ENCODE measurements at places on chromosomes 13 and 19.

- no peak for DNase-seq
Measured at GRCh38 chr13:36813225-36813624, 5.8 kb upstream of the RFXAP start.

DNA sequence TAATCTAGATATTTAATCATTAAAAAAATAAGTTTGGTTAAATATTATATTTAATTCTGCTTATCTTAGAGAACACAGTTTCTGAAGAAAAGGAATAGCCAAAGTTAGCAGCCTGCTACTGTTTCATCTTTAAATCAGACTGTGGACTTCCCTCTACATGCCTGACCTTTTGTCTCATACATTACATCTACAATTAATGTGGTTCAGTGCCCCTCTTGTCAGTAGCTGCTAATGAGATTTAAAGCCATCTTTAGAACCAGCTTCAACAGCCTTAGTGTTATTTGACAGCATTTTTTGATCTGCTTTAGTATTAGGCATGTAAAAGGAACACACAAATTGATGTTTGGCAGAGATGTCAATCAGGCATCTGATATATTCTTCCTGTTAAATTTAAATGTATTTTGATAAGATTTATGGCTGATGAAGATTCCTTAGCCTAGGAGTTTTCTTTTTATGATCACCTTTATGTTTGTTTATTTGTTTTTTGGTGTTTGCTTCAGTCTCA is 1925.8 kb upstream of the PRR20A start:
- DNase-seq, result no peak

- DNase-seq, result no peak
Measured at GRCh38 chr13:64428196-64428595, 2801.9 kb downstream of the PCDH9 start.

- DNase-seq, result no peak
Measured at GRCh38 chr13:23868521-23868920, 20.7 kb downstream of the MIPEP start.

- DNase-seq, result no peak
Measured at GRCh38 chr19:45403781-45404556, 900 bp downstream of the PPP1R13L start.

DNA sequence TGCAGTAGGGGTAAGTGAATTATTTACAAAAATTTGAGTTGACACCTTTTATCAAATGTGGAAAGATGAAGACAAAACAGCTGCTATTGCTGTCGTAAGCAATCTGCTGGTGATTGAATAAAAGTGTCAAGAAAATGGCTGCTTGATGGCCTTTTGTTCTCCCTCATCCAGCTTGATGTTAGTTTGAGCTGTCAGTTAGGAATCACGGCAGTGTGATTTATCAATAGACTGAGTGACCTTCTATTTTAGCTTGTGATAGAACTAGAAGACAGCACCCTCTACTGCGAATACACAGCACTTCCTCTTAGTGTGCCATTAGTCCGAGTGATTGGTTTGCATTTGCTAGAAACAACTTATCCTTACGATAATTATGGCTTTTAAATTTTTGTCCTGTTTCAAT is 76.3 kb downstream of the MZT1 start:
- DNase-seq, result peak; percentile 10

- no peak for DNase-seq
Measured at GRCh38 chr19:28505134-28505533, 707.8 kb downstream of the UQCRFS1 start.

GRCh38 chr19:10138879-10139795 is 19.4 kb upstream of the EIF3G start:
- no peak for DNase-seq

GRCh38 chr13:60690604-60691003 is 293.6 kb downstream of the TDRD3 start:
- DNase-seq, result no peak

GRCh38 chr13:113545931-113546516 is 38.5 kb upstream of the TFDP1 start:
- no peak for DNase-seq

DNA sequence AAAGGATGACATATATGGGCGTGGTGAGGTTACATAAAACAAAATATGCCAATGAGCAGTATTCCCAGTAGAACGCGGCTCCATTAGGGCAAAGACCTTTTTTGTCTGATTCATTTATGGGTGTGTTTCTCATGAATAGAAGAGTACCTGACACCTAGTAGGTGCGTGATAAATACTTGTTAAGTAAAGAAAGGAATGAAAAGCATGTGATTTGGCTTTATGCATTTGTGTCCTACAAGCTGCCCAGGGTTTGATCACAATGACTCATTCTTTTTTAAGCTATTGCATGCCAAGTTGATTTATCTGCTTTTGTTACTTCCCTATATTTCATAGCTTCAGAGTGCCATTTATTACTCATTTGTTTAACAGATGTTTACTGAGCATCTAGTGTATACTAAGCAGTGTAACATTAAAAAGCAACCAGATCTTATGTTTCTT is 19.1 kb upstream of the KCTD4 start:
- no peak for DNase-seq

DNA sequence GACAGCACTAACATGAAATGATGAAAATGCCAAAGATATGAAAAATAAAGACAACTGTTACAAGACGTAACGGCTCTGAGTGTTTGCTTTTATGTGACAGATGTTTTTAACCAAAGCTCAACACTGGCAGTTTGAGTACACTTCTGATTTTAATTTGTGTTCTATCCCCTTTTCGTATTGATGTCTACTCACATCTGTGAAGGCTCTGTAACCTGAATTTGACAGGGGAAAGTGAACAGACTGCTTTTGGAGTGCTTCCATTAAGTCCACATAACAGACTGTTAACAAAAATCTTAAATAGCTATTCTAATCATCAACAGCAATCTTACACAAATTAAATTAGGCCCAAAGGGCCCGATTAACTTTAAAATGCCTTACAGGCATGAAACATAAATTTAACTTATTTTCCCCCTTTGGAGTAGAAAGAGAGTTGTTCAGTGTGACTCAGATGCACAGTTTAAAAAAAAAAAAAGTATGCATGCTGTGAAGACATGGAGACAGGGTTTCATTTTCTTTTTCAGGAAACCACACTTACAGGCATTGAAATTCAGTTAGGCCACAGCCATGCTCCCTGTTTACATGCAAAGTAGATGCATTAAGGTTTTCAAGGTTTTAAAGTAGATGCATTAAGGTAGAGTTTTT is 16.3 kb upstream of the RNASEH2B start:
- DNase-seq, result no peak

DNA sequence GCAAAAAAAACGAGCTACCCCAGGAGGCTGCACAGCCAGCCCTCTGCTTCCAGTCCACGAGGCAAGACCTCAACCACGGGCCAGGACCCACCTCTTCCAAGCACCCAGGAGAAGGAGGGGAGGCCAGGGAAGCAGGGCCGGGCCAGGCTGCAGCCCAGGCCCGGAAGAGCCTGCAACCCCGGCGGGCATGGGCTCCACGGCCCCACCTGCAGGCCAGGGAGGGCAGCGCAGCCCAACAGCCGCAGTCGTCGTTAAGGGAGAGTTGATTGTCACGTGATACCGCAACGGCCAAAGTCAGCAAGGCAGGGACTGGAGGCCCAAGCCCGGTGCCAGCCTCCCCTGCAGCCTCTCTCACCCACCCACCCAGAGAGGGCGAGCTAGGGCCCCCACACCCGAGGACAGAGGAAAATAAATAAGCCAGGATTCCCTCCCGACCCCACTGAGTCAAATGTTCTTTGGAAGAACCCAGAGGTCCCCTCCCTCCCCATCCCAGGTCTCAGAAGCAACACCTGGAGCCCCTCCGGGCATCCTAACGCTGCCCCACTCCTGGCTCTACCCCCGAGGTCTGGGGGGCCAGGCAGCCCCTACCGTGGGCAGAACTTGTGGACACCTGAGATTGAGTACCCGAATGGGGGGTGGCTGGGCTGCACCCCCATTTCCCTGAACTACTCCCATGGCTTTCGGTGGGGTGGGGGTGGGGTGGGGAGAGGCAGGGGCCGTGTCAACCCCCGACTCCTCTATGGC is 5.2 kb upstream of the REXO1 start:
- peak; percentile 36 for DNase-seq

DNA sequence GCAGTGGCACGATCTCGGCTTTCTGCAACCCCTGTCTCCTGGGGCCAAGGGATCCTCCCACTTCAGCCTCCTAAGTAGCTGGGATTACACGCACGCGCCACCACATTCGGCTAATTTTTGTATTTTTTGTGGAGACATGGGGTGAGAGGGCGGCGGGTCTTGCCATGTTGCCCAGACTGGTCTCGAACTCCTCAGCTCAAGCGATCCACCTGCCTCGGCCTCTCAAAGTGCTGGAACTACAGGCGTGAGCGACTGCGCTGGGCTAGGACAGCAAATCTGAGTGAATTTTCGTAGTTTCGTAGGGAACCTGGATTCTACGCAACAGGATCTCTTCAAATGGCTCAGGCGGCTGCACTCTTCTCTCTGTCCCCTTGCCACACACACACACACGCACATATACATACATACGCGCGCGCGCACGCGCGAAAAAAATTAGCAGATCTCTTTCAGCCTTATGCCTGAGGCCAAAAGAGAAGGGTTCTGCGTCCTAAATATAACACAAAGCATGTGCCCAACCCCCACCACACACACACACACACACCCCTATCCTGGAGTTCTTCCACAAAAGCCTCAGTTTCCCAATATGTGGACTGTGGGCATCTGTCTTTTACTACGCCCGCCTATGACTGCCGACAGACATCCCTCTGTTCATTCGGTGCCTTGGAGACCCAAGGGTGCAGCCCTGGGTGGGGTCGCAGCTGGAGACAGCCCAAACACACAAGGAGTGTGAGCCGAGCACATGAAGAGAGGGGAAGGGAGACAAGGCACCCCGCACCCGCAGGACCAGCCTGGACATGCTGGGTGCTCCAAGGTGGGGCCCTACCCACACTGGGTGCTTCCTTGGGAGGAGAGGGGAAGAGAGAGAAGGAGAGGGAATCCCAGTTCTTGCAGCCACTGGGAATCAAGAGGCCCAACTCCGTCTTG is 616 bp downstream of the PINLYP start:
- no peak for DNase-seq

DNA sequence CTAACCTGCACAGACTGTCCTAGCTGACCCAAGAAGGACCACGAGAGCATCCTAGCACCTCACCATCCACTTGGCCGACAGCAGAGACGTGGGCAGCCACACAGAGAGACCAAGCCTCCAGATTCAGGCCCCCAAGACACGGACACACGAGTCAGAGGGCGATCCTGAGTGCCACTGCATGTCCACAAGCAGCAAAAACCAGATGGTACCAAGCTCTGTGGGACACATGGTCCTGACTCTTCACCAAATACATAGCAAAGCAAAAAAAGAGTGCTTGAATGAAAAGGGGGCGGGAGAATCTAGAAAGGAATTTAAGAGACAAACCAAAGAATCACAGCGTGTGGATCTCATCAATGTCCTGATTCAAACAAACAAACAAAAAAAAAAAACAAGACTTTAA is 45.2 kb downstream of the MLLT1 start:
- DNase-seq, result no peak

GRCh38 chr13:33259296-33259695 is 26.3 kb downstream of the STARD13 start:
- no peak for DNase-seq

DNA sequence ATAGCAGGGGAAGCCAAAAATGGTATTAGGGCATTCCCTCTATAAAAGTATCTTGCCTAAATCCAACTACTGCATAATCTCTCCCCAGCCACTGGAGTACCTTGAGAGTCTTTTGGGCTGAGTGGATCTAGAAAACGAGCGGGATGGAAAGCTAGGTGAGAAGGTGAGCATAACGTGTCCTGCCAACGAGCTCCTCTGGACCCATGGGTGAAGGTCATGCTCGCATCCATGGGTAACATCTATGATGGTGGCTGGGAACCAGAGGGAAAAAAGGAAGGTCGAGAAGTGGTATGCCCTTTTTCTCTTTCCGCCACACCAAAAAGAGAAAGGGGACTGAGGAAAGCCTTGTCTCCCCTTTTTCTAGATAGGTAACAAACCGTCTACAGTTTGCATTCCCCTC is 63.0 kb downstream of the ZNF208 start:
- DNase-seq, result no peak

- DNase-seq, result no peak
Measured at GRCh38 chr13:111850458-111850857, 216.5 kb upstream of the SOX1 start.

DNA sequence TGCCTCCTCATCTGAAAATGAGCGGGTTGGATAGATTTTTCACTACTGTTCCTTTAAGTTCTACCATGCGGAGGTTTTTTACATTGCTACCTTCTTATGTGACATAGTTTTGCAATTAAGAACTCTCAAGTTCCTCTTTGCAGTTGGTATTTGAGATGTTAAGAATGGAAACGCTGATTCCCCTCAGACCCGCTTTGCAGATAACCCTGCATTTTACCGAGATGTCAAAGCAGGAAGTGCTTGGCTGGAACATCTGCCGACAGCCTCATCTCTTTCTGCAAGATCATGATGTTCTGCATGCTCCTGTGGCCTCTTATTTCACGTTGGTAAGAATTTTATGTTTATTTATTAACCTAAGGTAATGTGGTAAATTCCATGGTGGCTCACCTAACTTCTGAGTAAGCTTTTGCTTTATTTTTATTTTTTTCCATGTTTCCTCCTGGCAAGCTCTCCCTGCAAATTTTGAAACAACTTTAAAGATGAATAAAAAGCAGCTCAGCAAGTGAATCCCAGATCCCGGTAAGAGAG is 22.5 kb downstream of the PABPC3 start:
- no peak for DNase-seq

DNA sequence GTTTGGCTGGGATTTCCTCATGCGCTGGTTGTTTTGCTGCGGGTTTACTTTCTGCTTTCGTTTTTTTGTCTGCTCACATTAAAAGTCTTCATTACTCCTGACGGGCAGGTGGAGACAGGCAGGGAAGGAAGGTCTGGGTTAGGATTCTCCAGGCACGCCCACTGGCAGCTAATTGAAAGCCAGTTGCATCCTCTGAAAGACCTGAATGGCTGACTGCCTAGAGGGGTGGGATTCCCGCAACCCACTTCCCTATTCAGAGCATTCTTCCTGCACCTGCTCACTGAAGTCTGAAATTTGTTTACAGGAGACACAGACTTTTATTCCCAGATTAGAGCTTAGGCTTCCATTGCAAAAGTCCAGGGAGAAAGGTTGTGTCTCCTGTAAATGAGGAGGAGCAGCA is 172.0 kb downstream of the UQCRFS1 start:
- no peak for DNase-seq

- no peak for DNase-seq
Measured at GRCh38 chr13:34748596-34748995, 193.5 kb upstream of the NBEA start.

Data from midbrain (tissue), 1 donor.